ENCODE measurements at places on chromosomes 7 and 10. TPM values are rescaled to one million over a fixed set of nuclear protein-coding genes. Genes with fewer than 3 reads are reported as not detected.

The AKR1E2 gene
- 9.4 TPM for total RNA-seq

The ANKRD2 gene
- not detected for total RNA-seq

The SPDYE2 gene
- not detected for total RNA-seq

DNA sequence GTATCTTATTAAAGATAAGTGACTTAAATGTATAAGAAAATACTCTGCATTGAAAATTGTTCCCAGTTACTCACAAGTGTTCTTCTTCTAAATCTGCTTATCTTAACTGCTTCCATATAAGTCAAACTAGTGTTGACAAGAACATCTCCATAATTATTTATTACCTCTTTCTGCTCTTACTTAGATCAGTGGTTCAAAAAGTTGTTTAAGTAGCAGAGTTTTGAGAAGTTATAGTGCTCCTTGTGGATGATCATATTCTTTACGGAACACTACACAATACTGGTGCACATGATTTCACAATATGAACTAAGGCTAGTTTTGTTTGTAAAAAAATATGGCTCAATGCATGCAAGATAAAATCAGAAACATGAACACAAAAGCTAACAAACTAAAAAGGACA lies 168.4 kb downstream of the SEMA3D start:
- no peak for DNase-seq
- no peaks in the 10 kb centered on the region for H3K36me3 ChIP-seq
- no peaks in the 10 kb centered on the region for H3K4me1 ChIP-seq
- no peak overlapping the region for H3K4me3 ChIP-seq
- H3K27ac ChIP-seq, result no peak overlapping the region

DNA sequence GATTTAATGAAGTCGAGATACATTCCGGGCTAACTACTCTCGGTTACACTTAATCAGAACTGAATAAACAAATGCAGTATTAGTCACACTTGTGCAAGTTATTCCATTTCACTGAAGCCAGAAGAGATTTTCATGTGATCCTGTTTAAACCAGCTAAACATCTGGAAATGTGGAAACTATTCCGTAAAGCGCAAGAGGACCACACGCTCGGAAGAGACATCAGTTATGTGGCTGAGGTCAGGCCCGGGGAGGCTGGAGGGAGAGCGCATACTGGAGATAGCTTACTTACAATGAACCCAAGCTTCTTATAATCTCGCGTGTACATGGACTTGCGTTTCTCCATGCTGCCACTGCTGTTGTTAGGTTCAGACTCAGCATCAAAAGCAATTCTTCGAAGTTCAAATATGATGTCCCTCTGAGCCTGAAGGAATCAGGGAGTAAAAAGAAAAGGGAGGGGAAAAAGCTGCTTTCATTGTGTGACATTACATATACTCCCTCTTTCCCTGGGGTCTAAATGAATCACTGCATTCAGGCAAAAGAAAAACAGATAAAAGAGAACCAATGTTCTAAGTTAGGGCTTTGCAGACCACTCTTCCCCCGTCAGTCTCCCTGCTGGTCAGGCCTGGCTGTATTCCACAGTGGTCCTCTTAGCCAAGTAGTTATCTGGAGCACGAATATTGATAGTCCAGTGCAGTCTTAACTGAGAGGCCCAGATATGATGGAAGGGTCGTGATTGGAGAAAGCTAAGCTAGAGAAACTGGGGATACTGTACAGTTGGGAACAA lies 237.4 kb downstream of the ELMO1 start:
- peaks cover 12% of the 10 kb centered on the region for H3K4me1 ChIP-seq
- H3K4me3 ChIP-seq, result no peak overlapping the region
- no peak overlapping the region for H3K27ac ChIP-seq
- no peaks in the 10 kb centered on the region for H3K36me3 ChIP-seq

- no peak overlapping the region for H3K27ac ChIP-seq
- no peak overlapping the region for H3K4me3 ChIP-seq
- no peaks in the 10 kb centered on the region for H3K4me1 ChIP-seq
These were observed 24.7 kb downstream of the LRRC27 start for GRCh38 chr10:132356621-132357195.

- H3K4me3 ChIP-seq, result no peak overlapping the region
- H3K27ac ChIP-seq, result no peak overlapping the region
- no peaks in the 10 kb centered on the region for H3K27me3 ChIP-seq
These were observed 183.1 kb upstream of the HDAC9 start for GRCh38 chr7:18312482-18312881.
